Spinal cord (tissue), 10 donors: ENCODE measurements at places on chromosomes 11 and 22.
A peak's percentile ranks its signal among the peaks of the same experiment; 100 is the strongest.

DNA sequence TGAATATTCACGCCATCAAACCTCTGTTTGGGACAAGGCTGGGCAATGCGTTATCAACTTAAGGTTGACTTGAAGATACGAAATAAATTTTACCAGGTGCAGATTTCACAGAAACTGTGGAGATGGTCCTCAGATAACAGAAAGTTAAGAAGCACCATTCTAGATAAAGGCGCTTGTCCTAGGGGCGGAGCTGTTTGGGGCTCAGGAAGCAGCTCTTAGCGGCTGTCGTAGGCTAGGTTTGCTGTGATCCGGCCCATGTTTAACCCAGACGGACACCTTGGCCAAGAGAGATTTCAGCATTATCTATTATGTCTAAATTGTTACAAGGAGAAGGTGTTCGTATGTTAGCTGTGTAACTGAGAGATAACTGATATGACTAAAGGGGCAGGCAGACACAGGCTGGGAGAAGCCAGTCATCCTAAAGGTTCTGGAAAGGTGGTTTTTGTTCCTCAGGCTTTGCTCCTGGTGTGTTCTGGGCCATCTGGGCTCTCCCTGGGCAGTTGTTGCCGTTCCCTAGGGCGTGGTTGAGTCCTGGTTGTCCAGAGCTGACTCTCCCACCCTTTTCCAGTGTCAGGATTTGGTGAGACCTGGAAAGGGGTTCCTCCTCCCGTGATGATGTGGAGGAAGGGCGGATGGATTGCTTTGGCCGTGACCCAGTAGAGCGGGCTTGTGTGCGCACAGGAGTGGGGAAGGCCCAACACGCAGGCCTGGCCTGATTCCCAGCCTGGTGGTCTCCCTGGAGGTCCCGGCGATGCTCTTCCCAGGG lies 25.8 kb downstream of the TPCN2 start:
- no peak overlapping the region for H3K4me3 ChIP-seq
- H3K27ac ChIP-seq = peak overlapping the region; percentile 33
- DNase-seq = no peak

GRCh38 chr11:4068962-4069361 lies 25.6 kb upstream of the RRM1 start:
- no peaks in the 10 kb centered on the region for H3K27me3 ChIP-seq
- no peaks in the 10 kb centered on the region for H3K36me3 ChIP-seq
- no peak overlapping the region for H3K4me3 ChIP-seq
- H3K27ac ChIP-seq = no peak overlapping the region
- H3K4me1 ChIP-seq = peaks cover 4% of the 10 kb centered on the region

DNA sequence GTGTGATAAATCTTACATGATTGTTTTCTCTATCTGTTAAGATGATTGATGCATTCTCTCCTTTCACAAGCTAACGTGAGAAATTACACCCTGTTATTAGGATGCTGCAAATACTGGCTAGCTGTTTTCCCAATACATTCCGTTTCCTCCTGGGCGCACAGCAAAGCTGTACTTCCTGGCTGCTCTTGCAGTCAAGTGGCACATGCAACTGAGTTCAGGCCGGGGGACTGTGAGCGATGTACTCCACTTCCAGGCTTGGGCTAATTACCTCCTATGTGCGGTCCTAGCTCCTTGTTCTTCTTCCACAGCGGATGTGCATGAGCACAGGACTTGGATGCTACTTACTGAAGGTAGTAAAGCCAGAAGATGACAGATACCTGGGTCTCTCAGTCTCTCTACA lies 234.9 kb upstream of the SESN3 start:
- no peaks in the 10 kb centered on the region for H3K36me3 ChIP-seq
- no peak overlapping the region for H3K27ac ChIP-seq
- no peak overlapping the region for H3K4me3 ChIP-seq
- no peaks in the 10 kb centered on the region for H3K27me3 ChIP-seq

GRCh38 chr11:13899603-13900002 lies 62.9 kb upstream of the SPON1 start:
- H3K4me1 ChIP-seq = no peaks in the 10 kb centered on the region
- no peak overlapping the region for H3K4me3 ChIP-seq
- no peaks in the 10 kb centered on the region for H3K36me3 ChIP-seq
- DNase-seq = no peak

GRCh38 chr22:10961043-10961860 lies 4566.7 kb upstream of the OR11H1 start:
- no peak overlapping the region for H3K27ac ChIP-seq
- H3K4me1 ChIP-seq = no peaks in the 10 kb centered on the region
- H3K4me3 ChIP-seq = no peak overlapping the region

- no peaks in the 10 kb centered on the region for H3K27me3 ChIP-seq
- no peaks in the 10 kb centered on the region for H3K4me1 ChIP-seq
- DNase-seq = peak; percentile 93
- H3K36me3 ChIP-seq = no peaks in the 10 kb centered on the region
- H3K4me3 ChIP-seq = peak overlapping the region; percentile 6
- H3K27ac ChIP-seq = no peak overlapping the region
Observed at GRCh38 chr11:13440100-13440855, 22.7 kb downstream of the BTBD10 start.

- no peak overlapping the region for H3K27ac ChIP-seq
- peaks cover 5% of the 10 kb centered on the region for H3K4me1 ChIP-seq
- H3K4me3 ChIP-seq = no peak overlapping the region
Observed at GRCh38 chr11:85827748-85828639, 17.1 kb upstream of the SYTL2 start.

- H3K36me3 ChIP-seq = peaks cover 2% of the 10 kb centered on the region
- no peak overlapping the region for H3K4me3 ChIP-seq
- no peaks in the 10 kb centered on the region for H3K27me3 ChIP-seq
- no peak overlapping the region for H3K27ac ChIP-seq
- H3K4me1 ChIP-seq = peaks cover 10% of the 10 kb centered on the region
Observed at GRCh38 chr11:73428227-73428626, 52.0 kb downstream of the RELT start.

DNA sequence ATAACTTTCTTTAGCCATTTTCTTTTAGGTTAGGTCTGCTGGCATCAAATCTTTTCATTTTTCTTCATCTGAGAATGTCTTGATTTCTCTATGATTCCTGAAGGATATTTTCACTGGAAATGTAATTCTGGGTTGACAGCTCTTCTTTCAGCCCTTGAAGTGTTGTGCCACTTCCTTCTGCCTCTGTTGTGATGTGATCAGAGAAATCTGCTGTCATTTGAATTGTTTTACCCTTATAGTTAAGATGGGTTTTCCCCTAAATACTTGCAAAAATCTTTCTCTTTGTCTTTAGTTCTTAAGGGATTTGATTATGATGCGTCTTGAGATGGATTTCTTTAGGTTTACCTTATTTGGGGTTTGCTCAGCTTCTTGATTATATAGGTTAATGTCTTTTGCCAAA lies 23.0 kb downstream of the USP47 start:
- H3K4me1 ChIP-seq = no peaks in the 10 kb centered on the region
- no peak overlapping the region for H3K27ac ChIP-seq
- H3K4me3 ChIP-seq = no peak overlapping the region
- DNase-seq = no peak
- no peaks in the 10 kb centered on the region for H3K27me3 ChIP-seq

DNA sequence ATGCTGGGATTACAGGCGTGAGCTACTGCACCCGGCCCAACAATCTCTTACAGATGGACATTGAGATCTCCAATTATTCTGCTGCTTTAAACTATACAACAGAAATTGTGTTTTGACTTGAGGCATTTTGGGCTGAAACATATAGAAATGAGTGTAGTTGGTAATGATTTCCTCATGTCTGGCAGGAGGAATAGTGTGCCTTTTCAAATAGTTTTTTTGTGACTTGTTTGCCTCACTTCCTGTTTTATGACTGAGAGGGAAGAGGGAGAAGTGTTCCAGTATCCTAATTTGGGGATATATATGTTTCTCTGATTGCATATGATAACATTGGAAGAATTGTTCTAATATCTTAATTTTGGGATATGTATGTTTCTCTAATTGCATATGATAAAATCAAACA lies 40.2 kb downstream of the EP300 start:
- no peak overlapping the region for H3K4me3 ChIP-seq
- no peak overlapping the region for H3K27ac ChIP-seq
- no peak for DNase-seq
- H3K4me1 ChIP-seq = no peaks in the 10 kb centered on the region
- no peaks in the 10 kb centered on the region for H3K27me3 ChIP-seq
- H3K36me3 ChIP-seq = peaks cover 53% of the 10 kb centered on the region
